ENCODE measurements at places on chromosomes 16 and 17. TPM values are rescaled to one million over a fixed set of nuclear protein-coding genes. Genes with fewer than 3 reads are reported as not detected.

DNA sequence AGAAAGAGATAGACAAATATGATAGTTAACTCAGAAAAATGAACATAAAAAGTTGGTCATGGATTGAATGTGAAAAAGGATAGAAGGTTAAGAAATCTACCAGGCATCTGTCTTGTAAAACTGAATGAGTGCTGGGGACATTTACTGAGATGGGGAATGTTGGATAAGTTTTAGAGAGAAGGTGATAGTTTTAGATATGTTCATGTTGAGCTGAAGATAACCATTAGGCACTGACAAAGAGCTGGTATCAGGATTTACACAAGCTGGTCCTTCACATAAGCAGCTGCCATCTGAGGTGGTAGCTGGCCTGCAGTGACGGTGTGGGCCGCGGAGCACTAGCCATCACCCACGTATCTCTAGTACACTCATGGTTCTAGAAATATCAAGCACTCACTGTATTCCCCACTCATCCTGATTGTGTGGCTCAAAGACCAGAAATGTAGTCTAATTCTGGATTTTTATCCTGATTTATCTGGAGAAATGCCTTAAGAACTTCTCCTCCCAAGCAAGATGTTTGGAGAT lies 194.4 kb upstream of the KCNJ16 start:
- no peak for DNase-seq

DNA sequence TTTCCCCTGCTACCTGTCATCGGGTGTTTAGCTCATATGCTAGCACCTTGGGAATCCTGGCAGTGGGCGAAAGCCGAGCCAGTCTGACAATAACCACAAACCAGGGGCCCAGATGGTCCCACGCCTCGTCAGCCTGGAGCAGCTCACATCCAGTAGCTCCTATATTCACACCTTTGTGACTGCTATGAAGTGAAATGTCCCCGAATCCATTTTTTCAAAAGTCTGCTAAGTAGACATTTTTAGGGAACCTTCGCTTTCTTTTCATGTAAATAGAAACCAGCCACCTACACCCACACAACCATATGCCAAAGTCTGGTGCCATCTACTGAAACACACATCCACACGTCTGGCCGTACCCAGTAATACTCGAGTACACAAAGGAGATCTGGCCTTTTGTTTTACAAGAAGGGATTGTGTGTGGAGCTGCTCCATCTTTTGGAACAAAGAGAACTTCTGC lies 176.8 kb downstream of the SLC39A11 start:
- DNase-seq = no peak

- DNase-seq = no peak
Measured at GRCh38 chr16:84484579-84485254, 19.7 kb downstream of the MEAK7 start.

GRCh38 chr17:71460943-71461342 lies 659.9 kb upstream of the SOX9 start:
- DNase-seq = no peak

- DNase-seq = no peak
Measured at GRCh38 chr16:49504023-49504364, 130.4 kb downstream of the C16orf78 start.

- no peak for DNase-seq
Measured at GRCh38 chr17:80738987-80739730, 194.5 kb downstream of the RPTOR start.

GRCh38 chr16:558298-559020 lies 1.7 kb upstream of the PRR35 start:
- DNase-seq = no peak

GRCh38 chr17:32772453-32773025 lies 104.4 kb downstream of the MYO1D start:
- no peak for DNase-seq

MYOCD gene
- total RNA-seq = not detected

GRCh38 chr16:27780468-27781194 lies 230.7 kb downstream of the KATNIP start:
- DNase-seq = no peak

DNA sequence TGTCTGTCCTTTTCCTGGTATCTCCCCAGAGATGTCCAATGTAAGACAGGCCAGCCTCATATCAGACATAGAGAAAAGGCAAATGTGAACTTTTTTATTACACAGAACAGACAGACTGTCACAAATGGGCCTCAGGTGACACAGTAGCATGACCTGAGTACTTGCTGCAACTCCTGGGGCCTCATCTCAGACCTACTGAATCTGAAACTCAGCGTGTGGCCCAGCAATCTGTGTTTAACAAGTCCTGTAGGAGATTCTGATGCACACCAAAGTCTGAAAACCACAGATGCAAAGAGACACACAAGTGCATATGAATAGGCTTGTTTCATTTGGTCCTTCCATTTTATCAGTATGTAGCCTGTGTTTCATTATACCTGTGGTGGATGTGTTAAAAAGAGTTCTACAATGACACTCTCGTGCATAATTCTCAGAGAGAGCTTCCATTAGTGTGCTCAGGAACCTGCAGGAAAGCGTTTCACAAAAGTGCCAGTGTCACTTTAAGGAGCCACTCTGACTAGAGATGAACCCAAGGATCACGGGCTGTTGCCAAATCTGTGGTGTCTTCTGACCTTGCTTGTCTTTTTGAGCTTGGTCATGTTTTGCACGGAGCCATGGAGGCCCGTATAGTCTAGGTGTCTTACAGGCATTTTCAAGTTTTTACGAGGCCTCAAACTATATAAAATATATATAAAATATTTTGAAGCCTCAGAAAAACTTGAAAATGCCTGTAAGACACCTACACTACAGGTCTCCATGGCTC lies 33.8 kb upstream of the NF1 start:
- no peak for DNase-seq

CACNG4 gene
- 40.3 TPM for total RNA-seq

DNA sequence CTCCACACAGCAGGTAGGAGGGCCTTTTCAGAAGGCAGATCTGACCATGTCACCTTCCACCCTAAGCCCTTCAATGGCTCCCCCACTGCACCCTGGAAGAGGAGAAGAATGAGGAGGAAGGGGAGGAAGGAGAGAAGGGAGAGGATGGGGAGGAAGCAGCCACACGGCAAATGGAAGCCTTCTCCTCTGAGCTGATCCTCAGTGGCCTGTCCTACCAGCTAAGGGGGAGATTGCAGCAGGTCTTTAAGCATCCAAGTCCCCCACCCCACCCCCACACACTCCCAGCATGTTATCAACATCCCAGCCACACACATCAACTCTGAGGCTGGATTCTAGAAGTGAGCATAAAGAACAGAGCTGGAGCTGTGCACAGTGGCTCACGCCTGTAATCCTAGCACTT lies 46.2 kb upstream of the RBFOX3 start:
- DNase-seq = no peak

PPL gene
- total RNA-seq = 89.4 TPM

- DNase-seq = peak; percentile 69
Measured at GRCh38 chr17:72588961-72589360, 468.1 kb downstream of the SOX9 start.

GPR179 gene
- total RNA-seq = 0.03 TPM

DNA sequence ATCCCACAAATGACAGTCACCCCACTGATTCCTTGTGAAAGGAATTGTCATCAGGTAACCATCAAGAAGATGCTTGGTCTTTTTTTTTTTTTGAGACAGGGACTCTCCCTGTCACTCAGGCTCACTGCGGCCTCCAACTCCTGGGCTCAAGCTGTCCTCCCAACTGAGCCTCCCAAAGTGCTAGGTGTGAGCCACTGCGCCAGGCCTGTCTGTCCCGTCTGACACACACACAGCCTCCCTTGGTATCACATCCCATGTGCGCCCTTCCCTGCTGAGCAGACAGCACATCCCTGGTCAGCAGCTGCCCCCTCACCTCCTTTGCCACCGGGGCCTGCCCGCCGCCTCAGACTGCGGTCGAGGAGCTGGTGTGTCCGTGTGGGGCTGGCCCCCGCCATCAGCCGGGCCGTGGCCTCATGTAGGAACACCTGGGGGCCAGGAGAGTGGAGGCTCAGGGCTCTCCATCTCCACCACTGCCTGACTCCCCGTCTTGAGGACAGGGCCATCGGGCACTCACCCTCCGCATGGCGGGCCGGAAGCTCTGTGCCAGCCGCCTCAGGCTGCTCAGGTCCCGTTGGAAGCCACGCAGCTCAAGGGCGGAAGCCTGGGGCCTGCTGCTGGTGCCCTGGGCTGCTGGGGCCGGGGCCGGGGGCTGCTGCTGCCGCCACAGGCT lies 23.6 kb downstream of the SREBF1 start:
- no peak for DNase-seq

DNA sequence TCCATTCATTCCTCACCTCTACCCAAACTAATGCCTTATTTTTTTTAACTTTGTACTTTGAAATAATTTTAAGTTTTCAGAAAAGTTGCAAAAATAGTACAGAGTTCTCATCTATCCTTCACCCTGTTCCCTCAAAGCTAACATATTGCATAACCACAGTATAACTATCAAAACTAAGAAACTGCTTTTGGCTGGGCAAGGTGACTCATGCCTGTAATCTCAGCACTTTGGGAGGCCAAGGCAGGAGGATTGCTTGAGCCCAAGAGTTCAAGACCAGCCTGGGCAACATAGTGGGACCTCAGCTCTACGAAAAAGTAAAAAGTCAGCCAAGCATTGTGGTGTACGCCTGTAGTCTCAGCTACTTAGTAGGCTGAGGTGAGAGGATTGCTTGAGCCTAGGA lies 147.7 kb downstream of the SKAP1 start:
- DNase-seq = no peak

GRCh38 chr17:68613739-68614298 lies 12.7 kb upstream of the FAM20A start:
- peak; percentile 7 for DNase-seq

GCGR gene
- total RNA-seq = 1.6 TPM

CES3 gene
- not detected for total RNA-seq

DNA sequence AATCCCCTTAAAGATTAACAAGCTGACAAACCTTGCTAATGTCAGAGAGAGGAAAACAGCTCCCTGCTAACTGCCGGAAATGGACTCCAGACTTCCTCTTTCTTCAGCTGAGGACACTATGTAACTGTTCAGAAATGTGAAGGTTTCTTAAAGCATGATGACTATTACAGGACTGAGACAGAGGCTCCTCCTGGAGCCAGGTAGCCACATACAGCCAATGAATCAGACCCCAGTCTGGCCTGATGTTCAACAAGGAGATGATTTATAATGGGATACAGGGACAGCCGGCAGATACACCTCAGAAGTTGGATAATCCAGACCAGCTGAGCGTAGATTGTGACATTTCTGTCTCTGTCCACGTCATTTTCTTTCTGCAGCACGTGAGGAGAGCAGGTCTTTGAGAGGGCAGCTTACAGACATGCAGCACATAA lies 216.2 kb downstream of the HS3ST3A1 start:
- DNase-seq = no peak

- DNase-seq = no peak
Measured at GRCh38 chr17:82330322-82331239, 3.0 kb downstream of the SECTM1 start.

DNA sequence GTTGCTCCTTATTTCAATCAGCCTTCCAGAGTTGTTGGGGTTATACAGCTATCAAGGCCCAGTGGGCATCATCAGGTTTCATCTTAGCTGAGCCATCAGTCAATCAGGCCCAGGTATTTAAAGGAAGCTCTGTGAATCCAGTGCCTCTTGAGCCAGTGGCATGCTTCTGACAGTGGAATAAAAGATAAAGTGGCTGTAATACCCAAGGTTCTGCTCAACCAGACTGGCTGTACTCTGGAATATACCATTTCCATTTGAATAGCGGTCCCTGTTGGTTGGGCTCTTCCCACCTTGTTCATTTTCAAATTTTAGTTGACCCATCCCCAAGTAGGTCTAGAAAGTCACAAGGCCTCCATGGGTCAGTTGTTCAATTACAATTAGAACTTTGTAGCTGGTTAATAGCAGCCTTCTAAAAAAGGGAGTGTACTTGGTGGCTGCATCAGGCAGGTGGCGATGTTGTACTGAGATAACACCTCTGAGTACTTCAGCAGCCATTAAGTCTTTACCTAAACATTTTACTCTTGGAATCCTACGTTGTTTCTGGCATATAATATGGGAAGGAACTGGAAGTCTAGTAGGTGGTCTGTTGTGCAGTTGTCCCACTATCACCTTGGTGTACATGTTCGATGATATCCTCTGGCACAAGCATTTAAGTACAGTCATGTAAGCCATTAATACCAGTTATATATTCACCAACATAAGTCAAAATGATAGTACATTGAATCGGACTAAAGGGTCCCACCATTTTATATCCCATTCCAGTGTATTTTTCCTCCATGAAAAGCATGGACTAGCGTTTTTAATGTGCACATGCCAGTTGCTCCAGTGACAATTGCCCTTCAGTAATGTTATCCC lies 294.1 kb downstream of the BCAS3 start:
- DNase-seq = peak; percentile 18

DNA sequence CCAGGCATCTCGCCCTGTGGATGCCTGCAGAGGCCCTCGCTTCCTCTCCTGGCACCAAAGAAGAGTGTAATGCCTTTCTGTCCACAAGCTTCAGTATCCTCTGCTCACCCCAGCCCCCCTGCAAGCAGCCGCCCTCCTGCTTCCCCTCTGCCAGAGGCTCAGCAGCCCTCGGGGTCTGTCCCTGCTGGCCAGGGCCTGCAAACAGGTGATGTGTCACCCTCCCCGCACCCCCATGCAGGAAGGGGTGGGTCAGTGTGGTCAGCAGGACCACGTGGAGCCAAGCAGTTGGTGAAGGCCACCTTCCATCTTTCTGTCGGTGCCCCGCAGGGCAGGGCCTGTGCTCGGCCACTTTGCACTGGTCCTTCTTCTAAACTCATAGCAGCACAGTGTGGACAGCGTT lies 129.9 kb upstream of the CIBAR2 start:
- DNase-seq = no peak

SLC6A2 gene
- 0.10 TPM for total RNA-seq

Data from Panc1 (cell line).